Cortex of kidney (tissue), 1 donor: ENCODE measurements at places on chromosomes 11 and 22.

- no peak for DNase-seq
Observed at GRCh38 chr11:33064033-33064825, 24.9 kb downstream of the TCP11L1 start.

- DNase-seq = no peak
Observed at GRCh38 chr11:105699203-105699602, 89.3 kb downstream of the GRIA4 start.

DNA sequence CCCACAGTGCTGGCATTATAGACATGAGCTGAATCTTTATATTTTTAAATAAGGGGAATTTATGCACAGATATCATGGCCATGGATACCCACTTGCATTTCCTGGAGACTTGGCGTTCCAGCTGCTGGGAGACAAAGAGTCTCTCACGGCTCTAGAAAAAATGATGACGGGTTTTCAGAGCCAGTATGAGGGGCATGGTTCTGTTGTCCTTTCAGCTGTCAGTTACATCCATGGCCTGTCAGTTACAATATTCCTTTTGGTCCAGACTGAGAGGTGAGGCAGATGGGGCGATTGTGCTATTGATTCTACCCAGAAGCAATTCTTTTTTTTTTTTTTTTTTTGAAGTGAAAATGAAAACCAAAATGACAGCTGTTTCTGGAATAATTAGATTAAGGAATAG is 29.7 kb downstream of the USH1C start:
- DNase-seq = no peak

GRCh38 chr22:37047006-37047405 is 4.5 kb upstream of the KCTD17 start:
- DNase-seq = no peak

DNA sequence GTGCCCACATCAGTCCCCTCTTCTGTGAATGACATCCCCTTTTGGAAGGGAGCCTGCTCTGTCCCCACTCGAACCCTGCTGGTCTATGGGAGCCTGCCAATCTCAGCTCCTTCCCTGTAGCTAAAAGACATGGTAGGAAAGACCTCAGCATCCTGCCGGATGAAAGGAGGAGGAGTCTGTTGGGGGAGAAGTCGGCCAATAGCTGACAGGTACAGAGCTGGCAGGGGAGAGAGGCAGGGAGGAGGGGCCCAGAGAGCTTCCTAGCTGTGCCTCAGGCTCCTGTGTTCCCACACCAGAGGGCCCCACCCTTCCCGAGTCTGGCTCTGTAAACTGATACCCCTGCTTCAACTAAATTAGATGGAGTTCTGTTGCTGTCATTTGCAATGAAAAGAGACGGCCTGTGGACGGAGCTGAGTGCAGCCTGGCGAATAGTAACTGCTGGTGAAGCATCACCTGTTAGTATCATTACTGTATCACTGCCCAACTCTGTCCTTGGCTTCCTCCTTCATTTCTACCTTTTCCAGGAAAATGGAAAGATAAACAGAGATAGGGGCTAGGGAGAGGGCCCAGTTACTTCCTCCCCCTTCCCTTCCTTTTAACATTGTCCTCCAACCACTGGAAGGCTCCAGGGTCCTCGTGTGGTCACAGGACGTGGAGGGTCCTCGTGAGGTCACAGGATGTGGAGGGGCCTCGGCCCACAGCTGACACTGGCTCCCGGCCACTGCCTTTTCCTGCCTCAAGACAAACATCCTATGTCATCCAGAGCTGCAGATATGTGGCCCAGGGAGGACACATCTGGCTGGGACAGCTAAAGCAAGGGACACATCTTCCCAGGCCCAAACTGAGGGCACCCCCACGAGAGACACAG is 15.1 kb downstream of the FXYD6 start:
- DNase-seq = no peak

DNA sequence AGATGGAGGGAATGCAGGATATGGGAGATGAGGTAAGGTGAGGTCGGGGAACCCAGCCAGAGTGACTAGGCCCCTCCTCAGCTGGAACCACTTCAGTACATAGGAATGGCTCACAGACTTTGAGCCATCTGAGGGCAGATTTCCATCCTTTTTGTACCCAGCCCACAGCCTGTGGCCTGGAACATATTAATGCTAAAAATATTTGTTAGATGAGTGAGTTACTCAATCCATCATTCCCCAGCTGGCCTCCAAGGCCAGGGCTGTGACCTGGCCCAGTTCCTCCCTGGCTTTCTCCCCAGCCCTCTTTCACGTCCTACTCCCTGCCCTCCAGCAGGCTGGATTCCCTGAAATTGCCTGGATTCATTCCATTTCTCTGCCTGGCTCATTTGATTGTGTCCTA is 57.2 kb upstream of the PRDM11 start:
- DNase-seq = no peak

DNA sequence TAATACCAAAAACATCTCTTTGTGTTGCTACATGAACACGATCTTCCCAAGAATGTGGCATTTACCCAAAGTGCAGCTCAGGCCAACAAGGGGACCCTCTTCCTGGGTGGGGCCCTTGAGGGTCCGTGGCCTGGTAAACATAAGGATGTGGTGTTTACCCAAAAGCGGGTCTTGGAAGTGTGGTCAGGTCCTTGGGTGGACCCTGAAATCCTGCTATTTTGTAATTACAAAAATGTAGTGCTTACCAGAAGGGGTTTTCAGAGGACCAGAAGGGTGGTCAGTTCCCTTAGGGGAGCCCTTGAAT is 87.8 kb upstream of the PRDM11 start:
- DNase-seq = no peak

GRCh38 chr22:43257961-43258360 is 71.0 kb upstream of the TTLL12 start:
- DNase-seq = no peak

DNA sequence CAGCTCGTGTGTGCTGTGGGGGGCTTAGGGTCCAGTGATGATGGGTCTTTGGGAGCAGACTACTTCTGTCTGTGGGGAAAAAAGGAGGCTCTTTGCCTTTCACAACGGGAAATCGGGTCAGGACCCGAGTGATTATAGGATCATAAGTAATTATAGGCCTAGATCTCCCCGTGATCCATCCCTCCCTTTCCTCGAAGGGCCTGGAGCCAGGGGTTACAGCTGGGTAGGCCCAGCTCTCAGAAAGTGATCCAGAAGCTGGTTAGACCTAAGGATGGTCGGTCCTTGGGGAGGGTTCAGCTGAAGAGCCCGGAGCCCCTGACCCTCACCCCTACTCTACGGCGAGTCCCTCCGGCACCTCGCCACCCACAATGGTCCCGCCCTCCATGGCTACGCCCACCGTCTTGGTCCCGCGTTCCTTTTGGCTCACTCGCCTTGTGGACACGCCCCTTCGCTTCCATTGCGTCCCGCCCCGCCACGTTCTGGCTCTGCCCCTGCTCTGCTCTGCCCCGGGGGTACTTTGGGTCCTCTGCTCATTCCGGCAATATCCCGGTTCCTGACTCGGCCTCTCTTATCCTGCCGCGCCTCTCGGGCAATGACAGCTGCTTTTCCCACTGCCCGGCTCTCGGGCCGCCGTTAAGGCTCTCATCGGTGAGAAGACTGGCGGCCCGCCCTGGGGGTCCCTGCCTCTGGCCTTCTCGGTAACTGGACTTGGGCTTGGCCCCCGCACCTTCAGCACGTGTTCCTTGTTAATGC is 5.0 kb downstream of the IGSF22 start:
- no peak for DNase-seq

- no peak for DNase-seq
Observed at GRCh38 chr22:50713008-50713385, 25.0 kb upstream of the ACR start.

GRCh38 chr11:63491240-63491587 is 247 bp upstream of the PLAAT5 start:
- no peak for DNase-seq

- no peak for DNase-seq
Observed at GRCh38 chr11:118002010-118002540, 15.9 kb downstream of the IL10RA start.

GRCh38 chr11:64128255-64129006 is 37.5 kb downstream of the MACROD1 start:
- no peak for DNase-seq

DNA sequence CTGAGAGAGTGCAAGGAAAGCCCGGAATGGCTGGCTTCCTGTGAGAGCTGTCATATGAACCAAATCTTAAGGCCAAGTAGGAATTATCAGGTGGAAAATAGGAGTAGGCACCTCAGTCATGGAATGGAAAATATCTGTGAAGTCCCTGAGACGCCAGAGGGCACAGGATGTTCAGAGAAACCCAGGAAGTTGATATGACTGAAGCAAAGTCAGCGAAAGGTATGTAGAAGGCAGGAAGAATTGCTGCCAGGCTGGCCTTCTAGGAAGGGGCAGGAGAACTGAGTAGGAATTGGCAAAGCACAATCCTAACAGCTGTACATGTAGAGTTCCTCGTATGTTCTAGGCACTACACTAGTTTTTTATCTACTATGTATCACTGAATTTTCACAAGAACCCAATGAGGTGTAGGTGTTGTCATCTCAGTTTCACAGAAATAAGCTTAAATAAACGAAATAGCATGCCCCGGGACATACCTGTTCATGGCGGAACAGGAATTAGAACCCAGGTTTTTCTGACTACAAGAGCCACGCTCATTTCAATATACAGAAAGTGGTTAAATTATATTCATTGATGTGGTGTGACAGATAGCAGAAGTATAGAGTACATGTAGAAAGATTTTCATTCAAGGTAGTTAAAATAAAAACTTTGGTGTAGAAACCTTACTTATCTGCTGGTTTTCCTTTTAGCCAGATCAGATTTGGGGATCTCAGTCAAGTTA is 17.0 kb downstream of the HMGXB4 start:
- no peak for DNase-seq

DNA sequence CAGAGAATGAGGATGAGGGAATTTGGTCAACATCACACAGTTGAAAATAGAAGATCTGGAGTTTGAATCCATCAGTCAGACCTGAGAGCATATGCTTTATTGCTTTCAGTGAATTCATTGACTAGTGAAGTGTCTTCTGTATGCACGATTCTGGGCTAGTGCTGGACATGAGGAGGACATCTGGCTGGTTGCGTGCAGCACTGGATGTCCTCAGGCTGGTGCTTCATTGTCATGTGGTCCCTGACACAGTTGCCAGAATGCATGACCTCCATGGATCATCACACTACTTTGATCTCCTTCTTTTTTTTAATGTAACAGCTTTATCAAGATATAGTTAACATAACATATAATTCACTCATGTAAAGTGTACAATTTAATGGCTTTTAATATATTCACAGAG is 44.5 kb upstream of the MMP7 start:
- no peak for DNase-seq

DNA sequence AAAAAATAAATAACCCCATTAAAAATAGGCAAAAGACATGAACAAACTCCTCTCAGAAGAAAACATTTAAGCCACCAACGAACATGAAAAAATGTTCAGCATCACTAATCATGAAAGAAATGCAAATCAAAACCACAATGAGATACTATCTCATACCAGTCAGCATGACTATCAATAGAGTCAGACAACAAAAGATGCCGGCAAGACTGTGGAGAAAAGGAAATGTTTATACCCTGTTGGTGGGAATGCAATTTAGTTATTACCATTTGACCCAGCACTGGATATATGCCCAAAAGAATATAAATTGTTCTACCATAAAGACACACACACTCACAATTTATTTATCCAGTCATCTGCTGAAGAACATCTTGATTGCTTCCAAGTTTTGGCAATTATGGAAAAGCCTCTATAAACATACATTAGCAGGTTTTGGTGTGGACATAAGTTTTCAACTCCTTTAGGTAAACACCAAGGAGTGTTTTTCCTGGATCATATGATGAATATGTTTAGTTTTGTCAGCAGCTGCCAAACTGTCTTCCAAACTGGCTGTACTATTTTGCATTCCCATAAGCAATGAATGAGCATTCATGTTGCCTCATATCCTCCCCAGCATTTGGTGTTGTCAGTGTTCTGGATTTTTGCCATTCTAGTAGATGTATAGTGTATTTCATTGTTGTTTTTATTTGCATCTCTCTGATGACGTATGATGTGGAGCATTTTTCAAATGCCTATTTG is 28.0 kb downstream of the OR8D1 start:
- DNase-seq = no peak

DNA sequence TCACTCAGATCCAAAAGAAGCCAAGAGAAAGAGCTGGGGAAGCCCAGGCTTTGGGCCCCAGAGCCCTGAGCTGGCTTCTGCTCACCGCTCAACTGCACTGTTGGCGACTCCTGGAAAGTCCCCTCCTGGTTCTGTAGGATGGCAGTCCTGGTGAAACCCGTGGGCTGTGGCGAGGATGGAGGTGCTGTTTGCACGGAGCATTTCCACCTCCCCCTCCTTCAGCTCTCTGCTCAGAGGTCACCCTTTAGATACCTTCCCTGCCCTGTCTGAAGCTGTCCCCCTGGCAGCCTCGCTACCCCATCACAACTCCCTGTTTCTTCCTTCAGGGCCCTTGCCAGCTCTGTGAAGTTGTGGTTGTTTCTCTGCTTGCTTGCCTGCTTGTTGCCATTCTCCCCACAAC is 97.8 kb downstream of the MYO18B start:
- DNase-seq = no peak

GRCh38 chr11:20397281-20397680 is 9.8 kb downstream of the PRMT3 start:
- no peak for DNase-seq

DNA sequence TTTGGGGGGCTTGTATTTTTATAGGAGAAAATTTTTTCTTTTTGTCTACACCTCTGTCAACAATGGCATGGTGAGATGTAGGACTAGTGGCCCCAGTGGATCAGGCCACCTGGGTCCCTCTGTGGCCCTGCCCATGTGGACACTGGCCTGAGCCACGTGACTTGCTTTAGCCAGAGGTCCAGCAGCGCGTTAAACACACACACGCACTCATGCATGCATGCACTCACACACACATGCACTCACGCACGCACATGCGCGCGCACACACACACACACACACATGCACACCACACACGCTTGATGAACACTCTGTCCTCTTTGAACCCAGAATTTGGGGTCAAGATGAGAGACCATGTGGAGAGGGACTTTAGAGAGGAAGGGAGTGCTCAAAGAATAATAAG is 59.4 kb upstream of the NUP50 start:
- DNase-seq = no peak

DNA sequence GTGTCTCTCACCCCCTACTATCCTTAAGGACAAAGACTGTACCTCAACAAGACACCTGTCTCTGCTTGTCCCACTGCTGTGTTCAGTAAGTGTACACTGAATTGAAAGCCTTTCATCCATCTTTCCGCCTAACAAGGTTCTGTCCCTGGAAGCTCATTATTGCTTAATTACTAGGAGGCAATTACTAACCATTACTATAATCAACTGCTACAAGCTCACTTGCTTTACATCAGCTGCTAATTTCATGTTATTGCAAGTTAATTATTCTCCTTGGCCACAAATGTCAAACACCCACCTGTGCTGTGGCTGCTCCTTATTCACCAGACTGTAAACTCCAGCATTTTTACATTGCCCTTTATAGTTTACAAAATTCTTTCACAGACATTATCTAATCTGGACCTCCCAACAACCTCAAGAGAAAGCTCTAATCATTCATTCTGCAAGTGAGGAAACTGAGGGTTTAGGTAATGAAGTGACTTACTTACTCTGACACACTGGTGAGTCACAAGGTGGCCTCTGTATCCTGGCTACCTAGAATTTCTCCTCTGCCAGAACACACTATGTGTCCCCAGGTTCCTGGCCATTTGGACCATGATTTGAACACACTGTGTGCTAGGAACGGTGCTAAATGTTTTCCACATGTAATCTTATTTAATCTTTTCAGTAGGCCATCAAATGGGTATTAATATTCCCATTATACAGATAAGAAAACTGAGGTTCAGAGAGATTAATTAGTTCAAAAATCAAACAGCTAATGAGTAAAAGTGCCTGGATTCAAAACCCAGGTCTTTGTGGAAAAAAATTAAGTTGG is 66.7 kb downstream of the RAB30 start:
- DNase-seq = no peak
